Stimulated activated CD8-positive, alpha-beta memory T cell treated with anti-CD3 and anti-CD28 coated beads, Interleukin-4, amount 100 ng/mL, for 24 hours (primary cell): ENCODE measurements at places on chromosomes 16 and 17.

- DNase-seq, result no peak
Observed at GRCh38 chr17:39716073-39716818, 14.1 kb downstream of the MIEN1 start.

- no peak for DNase-seq
Observed at GRCh38 chr16:85370881-85371651, 242.1 kb upstream of the GSE1 start.

- DNase-seq, result peak; percentile 78
Observed at GRCh38 chr17:2053380-2054261, 1.3 kb upstream of the HIC1 start.

DNA sequence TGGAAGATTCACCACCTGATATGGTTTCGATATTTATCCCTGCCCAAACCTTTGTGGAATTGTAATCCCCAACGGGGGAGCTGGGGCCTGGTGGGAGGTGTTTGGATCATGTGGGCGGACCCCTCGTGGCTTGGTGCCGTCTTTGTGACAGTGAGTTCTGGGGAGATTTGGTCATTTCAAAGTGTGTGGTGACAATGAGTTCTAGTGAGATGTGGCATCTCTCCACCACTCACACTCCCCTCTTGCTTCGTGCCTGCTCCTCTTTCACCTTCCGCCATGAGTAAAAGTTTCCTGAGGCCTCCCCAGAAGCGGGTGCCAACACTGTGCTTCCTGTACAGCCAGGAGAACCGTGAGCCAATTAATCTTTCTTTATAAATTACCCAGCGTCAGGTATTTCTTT lies 9.7 kb downstream of the CCDC57 start:
- no peak for DNase-seq

- DNase-seq, result no peak
Observed at GRCh38 chr16:48971571-48972077, 310.0 kb downstream of the CBLN1 start.

- peak; percentile 37 for DNase-seq
Observed at GRCh38 chr17:57603978-57604377, 141.1 kb downstream of the CCDC182 start.

- DNase-seq, result no peak
Observed at GRCh38 chr17:37699285-37699973, 45.4 kb downstream of the HNF1B start.

GRCh38 chr17:72878975-72879660 lies 213.4 kb downstream of the SLC39A11 start:
- DNase-seq, result no peak

GRCh38 chr16:73037331-73037745 lies 10.6 kb downstream of the ZFHX3 start:
- no peak for DNase-seq

- no peak for DNase-seq
Observed at GRCh38 chr17:79224903-79225302, 150.3 kb downstream of the ENGASE start.

DNA sequence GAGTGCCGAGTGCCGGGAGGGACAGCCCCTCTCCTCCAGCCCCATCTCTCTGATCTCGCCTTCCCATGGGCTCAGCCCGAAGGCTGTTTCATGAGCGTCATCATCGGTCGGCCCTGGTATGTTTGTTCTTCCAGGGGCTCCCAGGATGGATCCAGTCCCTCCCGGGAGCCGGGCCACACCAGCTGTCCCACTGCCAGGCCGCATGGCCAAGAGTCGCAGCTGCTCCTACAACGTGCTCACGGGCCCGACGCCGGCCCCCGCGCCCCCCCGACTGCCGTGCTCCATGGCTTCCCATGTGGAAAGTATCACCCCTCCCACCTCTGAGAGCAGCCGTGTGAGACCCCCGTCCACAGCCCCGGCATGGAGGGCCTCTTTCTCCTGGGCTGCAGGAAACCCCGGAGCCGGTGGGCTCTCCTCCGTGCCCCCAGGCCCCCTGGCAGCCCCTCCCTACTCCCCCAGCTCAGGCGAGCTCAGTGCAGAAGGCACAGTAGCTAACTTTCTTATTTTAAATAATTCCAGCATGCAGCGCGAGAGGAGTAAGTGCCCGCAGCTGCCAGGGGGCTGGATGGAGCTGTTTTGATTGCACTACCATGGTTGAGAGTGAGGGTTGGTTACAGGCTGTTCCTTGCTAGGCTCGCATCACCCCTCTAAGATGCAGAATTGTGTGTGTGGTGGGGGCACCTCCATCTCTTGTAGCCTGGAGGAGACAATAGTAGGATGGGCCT lies 26.6 kb upstream of the GSE1 start:
- DNase-seq, result no peak

GRCh38 chr17:54950116-54950515 lies 18.3 kb downstream of the COX11 start:
- no peak for DNase-seq

GRCh38 chr16:71351558-71351901 lies 7.0 kb upstream of the CALB2 start:
- DNase-seq, result no peak

DNA sequence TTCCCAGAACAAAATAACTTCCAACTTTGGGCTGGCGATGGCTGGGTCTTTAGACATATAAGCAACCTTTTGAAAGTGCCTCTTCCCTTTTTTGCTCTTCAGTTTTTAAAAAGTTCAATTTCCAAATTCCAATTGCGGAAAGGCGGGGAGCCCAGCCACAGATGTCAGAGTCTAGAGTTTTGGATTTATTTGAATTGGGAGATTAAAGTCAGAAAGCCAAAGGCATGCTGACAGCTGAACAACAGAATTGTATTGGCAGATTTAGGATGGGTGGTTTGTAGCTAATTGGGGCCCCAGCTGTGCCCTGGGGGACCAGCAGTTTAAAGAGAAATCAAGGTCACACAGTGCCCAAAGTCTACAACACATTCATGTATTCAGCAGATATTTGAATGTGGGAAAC lies 10.5 kb downstream of the YPEL2 start:
- no peak for DNase-seq

- DNase-seq, result peak; percentile 18
Observed at GRCh38 chr17:77281122-77281903, 140.5 kb downstream of the SEC14L1 start.

DNA sequence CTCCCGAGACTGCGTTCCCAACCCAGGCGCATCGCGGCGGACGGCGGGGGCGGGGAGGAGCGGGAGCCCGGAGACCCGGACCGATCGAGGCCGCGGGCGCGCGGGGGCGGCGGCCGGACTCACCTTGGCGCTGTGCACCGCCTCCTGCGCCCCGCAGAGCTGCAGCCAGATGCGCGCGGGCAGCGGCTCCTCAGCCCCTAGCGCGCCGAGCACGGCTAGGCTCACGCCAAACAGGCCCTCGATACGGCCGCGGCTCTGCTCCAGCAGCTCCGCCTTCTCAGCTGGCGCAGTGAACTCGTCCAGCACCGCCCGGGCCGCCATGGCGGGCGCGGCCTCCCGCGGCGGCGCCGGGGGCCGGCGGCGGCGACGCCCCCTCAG lies 339 bp downstream of the N4BP1 start:
- DNase-seq, result no peak

DNA sequence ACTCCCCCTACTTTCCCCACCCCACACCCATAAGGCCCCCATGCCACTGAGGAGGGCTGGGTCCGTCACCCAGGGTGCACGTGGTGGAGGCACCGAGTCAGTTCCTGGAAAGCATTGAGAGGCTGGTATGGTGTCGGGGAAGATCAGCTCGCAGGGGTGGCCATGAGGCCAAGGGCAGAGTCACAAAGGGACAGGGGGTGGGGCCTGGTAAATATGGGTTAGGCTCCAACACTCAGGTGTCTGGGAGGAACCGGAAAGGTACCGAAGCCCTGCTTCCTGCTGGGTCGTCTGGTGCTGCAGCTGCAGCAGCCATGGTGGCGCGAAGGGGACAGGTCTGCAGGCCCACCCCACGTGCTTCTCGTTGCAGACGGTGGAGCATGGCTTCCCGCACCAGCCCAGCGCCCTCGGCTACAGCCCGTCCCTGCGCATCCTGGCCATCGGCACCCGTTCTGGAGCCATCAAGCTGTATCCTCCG lies 30.2 kb downstream of the LLGL2 start:
- DNase-seq, result no peak

DNA sequence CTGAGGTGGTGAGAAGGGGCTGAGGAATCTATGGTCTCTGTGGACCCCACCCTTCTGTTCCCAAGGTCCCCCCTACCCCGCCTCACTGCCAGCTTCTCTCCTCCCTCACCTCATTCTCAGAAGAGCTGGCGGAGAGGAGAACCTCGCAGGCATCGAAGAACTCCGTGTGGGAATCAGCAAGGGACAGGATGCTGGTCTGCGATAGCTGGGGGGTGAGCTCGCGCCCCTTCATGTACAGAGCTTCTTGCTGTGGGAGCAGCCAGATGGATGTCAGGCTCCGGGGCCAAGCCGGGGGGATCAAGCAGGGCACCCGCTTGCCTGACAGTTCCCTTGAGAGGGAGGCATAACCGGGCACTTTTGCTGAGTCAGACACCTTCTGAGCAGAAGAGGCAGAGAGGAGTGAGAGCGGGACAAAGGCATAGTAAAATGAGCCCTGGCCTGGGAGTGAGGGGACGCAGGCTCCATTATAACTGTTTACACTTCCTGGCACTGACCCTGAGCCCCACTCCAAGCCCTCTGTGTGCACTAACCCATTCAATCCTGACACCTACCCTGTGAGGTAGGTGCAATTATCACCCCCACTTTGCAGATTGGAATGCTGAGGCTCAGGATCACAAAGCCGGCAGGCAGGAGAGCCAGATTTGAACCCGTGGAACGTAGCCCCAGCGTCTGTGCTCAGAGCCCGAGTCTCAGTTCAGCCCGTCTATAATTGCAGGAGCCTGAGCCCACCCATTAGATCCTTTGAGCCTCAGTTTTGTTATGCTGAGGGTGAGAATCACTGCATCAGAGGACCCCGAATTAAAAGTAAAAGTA lies 6.3 kb downstream of the OSBPL7 start:
- no peak for DNase-seq

GRCh38 chr17:80441133-80441578 lies 26.2 kb downstream of the ENDOV start:
- DNase-seq, result peak; percentile 32

GRCh38 chr17:38777641-38778250 lies 21.6 kb downstream of the PIP4K2B start:
- no peak for DNase-seq

GRCh38 chr17:46770439-46770817 lies 48.1 kb downstream of the WNT3 start:
- no peak for DNase-seq

DNA sequence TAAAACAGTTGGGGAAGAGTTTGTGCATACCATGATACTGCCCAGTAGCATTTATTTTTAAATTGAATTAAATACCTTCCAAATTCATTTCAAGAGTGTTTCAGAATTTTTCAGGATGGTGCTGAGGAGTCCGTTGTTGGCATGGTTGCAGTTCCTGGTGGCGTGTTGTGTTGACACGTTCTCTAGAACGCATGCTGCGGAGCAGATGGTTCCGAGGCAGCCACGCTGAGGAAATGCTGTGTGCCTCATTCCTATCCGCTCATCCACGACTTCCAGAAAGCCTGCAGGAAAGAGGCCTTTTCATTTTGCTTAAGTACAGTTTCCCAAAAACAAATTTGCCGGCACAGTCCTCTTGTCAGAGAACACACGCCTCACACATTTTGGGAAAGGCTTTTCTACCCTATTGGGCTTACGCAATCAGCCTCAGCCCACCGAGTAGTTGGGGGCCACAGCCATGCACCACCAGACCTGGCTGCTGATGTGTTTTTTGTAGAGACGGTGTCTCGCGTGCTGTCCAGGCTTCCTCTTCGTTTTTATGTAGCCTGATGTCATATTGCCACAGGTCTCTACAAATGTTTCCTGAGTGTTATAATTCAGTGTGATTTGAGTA lies 32.1 kb upstream of the IL17C start:
- no peak for DNase-seq

GRCh38 chr17:61427567-61427966 lies 24.7 kb upstream of the TBX4 start:
- no peak for DNase-seq

- DNase-seq, result no peak
Observed at GRCh38 chr16:79628988-79629387, 28.5 kb upstream of the MAF start.

DNA sequence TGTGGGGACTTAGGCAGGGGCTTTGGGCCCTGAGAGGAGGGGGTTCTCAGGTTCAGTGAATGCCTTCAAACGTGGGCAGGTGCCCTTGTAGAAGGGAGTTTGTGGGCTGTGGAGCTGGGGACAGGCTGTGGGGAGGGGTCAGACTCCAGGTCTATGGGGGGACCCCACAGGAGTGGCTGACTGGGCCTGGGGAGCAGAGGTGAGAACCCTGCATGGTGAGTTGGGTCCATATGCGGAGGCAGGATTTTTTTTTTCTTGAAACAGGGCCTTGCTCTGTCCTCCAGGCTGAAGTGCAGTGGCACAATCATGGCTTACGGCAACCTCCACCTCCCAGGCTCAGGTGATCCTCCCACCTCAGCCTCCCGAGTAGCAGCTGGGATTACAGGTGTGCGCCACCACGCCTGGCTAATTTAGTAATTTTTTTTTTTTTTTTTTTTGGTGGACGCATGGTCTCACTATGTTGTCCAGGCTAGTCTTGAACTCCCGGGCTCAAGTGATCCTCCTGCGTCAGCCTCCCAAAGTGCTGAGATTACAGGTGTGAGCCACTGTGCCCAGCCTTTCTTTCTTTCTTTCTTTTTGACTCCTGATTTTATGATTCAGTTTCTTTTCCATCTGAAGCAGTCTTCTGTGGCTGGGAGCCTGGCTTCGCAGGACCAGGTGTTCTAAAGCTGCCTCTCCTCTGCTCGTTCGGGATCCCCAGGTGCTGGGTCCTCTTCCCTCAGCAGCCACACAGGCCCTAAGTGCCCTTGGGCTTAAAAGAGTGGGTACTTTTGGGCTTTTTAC lies 19.0 kb upstream of the ADCY7 start:
- DNase-seq, result no peak

DNA sequence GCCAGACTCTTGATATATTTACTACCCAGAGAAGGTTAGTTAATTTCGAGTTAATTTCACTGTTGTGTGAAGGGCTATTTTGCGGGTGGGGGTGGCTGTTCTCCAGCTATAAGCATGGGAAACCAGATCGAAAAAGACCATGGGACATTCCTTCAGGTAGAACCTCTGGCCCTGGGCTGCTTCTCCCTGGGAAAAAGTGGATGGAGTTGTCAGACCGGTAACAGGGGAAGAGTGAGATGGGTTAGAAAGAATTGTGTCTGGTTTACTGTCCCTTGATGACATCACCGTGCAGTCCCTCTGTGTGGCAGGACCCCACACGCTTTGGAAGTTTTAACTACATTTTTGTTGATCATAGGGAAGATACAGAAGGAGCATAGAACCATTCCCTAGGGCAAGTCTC lies 296.3 kb downstream of the RBFOX1 start:
- no peak for DNase-seq

GRCh38 chr16:71724320-71724751 lies at the start of gene PHLPP2:
TSS of gene PHLPP2 (minus strand) at chr16:71724701. CDS start at chr16:71714795, 9,906 bp downstream.
- no peak for DNase-seq
